Activated naive CD4-positive, alpha-beta T cell treated with anti-CD3 and anti-CD28 coated beads, Interleukin-2, amount 50 U/mL, for 16 hours (primary cell): ENCODE measurements at places on chromosomes 1 and 21.

GRCh38 chr1:67564193-67564592 is 120.8 kb upstream of the GADD45A start:
- DNase-seq: no peak

DNA sequence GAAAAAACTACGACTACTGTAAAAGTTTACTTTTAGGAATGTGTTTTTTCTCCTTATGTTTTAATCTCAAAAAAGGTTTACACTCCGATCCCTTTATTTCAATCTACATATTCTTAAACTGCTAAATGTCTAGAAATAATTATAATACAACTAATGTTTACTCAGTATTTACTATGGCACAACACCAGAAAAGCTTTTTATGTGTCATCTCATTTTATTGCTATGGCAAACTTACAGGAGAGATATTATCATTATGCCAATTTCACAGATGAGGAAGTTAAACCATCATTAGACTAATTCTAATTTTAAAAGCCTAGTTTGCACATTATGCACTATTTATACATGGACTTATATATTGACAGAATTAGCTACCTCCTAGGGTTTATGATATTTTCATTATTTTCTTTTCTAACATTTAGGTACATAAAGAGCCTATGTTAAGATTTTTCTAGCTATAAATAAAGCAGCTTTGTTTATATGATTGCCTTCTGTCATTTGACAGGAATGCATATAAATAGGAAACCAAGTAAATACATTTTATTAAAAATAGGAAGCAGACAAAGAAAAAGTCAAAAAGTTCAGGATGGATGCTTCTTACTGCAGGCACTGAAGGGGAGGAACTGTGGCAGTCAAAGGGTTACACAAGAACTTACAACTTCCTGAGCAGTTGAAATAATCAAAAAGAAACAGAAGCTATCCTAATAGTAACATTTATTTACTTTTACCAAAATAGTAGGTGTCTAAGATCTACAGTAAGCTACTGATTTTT is 442.4 kb downstream of the LTN1 start:
- DNase-seq: no peak

DNA sequence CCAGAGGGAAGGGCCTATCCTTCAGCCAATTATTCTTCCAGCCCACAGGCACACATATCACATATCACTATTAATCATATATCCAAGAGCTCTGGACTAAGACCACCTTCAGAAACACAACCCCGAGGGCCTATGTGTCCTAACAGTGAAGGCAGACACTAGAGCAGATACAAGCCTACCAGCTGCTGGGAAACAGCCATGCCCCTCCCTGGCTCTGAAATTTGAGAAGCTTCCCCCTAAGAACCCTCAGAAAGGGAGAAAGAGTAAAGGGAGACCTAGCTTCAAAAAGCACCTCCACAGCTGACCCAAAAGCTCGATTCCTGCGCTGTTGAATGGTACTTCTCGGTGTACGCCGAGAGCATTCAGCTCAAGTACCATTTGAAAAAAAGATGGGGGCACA is 17.4 kb downstream of the CNN3 start:
- no peak for DNase-seq

- DNase-seq: no peak
These were observed 43.5 kb upstream of the DPT start for GRCh38 chr1:168772428-168773060.

DNA sequence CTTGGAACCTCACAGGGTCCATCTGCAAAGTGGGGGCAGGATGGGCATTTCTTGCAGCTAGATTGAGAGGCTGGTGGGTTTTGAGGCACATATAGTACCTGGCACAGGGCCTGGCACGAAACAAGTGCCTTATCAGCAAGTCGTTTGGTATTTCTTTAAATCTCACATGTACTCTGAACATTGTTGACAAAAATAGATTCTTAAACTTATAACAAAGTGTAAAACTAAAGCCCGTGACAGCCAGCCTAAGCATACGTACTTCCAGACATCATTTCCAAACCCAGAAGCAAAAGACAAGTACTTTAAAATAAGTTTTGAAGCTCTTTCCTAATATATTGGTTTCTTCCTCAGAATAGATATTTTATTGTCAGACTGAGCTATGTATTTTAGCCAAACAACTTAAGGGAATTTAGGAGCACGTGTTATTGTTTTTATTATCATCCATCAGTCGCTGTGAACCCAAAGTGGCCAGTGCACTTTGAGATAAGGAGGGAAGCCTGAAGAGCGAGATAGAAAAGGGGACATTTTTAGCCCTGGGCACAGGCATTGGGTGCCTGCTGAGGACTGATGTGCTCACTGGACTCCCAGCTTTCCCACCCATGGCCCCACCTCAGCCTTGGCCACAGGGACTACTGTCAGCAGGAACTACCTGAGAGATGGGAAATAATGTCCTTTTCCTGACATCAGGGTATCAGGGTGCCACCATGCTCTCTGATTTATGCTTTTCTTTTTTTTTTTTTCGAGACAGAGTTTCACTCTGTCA is 3.0 kb downstream of the FBLIM1 start:
- DNase-seq: no peak

DNA sequence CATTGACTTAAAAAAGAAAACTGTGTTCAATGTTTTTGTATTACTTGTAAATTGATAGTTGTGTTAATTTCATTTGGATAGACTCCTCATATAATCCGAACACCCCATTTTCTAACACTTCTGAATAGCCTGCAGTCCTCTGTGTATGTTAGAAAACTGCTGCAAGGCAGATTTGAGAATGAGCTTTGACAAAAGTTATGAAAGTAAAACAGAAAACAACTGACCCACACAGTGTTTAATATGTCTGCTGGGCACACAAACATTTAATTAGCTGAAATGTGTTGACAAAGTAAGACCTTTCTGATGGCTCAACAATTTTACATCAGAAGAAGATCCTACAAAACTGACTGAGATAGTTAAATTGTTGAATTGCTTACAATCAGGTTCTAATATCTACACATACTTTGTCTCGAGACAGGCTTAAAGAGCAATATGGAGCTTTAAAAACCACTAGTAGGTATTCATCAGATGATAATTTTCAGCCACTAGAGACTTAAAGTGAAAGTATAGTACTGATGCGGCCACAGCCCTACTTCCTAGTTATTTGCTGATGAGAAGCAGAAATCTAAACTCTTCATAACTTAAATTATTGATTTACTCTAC is 40.0 kb upstream of the PRMT6 start:
- DNase-seq: no peak

GRCh38 chr1:100959502-100960060 is 63.7 kb downstream of the SLC30A7 start:
- no peak for DNase-seq

GRCh38 chr1:15850471-15851001 is 3.0 kb downstream of the SPEN start:
- no peak for DNase-seq

- no peak for DNase-seq
These were observed 23.0 kb upstream of the PADI1 start for GRCh38 chr1:17181781-17182464.

DNA sequence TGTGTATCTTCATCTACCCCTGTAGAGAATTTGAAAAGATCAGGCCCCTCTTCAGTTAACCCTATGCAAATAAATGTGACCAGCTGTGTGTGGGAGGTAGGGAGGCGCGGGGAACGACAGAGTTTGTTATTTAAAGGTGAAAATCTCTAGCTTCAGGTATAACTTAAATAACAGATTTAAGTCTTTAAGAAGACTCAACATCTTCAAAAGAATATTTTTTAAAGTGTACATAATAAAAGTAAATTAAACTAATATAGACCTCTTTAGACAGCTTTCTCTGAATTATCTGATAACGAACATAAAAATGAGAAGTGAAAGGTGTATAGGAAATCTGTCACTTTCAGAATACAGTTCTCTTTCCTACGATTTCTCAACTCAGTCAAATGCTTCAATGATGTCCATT is 16.0 kb downstream of the ANGPTL3 start:
- no peak for DNase-seq

GRCh38 chr1:207852576-207853371 is 58.2 kb downstream of the CD34 start:
- DNase-seq: no peak

GRCh38 chr1:57872913-57873312 is 449.1 kb upstream of the DAB1 start:
- no peak for DNase-seq

DNA sequence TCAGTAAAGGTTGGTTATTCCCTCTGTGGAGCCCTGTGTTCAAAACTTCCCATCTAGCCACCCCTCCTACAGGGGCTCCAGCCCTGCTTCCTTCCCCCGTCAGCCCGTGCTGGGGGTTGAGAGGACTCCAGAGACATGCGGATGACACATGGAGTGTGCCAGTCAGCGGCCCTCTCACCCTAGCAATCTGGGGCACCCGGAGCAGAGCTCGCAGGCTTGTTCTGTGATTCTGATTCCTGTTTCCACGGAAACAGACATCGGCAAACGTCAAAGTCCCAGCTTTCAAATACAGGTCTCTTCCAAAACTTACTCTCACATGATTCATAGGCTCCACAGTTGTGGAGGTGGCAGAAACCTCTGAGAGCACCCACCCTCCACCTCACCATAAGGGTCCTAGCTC is 9.8 kb upstream of the SSBP3 start:
- no peak for DNase-seq

DNA sequence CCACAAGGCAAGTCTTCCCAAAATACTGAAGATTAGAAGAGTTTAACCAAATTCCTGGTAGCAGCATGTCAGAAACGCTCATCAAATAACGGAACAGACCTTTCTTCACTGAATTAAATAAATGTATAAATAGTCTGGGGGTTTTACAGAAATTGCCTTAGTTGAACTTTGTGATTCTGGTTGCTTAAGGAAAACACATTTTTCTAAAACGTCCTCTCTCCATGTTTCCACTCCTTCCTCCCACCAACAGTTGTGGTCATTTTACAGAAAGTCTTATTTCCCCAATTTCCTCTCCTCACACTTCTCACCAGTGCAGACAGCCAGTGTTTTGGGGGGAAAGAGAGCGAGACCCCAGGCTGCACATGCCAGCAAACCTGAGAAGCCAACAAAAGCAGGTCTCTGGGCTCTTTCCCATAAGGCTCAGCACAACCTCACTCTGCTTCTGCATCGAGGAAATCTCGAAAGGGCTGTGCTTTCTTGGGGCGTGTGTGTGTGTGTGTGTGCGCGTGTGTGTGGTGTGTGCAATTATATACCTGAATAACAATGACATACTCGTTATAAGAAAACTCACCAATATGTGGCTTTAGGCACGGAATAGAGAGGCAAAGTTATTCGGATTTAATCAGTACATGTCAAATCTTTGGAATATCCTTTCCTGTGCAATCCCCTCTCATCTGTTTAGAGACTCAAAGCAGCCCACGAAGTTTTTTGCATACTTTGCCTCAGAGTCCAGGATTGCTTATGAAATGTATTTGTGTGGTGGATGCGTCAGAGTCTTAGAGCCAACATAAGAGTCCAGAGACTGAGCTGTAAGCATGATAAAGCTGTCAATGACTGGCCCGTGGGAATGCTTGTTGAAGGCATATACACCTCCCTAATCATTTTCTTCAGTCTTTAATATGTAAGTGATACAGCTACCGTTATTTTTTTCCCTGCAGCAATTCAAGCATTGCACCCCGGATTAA is 2.0 kb downstream of the KCNJ15 start:
- DNase-seq: no peak

DNA sequence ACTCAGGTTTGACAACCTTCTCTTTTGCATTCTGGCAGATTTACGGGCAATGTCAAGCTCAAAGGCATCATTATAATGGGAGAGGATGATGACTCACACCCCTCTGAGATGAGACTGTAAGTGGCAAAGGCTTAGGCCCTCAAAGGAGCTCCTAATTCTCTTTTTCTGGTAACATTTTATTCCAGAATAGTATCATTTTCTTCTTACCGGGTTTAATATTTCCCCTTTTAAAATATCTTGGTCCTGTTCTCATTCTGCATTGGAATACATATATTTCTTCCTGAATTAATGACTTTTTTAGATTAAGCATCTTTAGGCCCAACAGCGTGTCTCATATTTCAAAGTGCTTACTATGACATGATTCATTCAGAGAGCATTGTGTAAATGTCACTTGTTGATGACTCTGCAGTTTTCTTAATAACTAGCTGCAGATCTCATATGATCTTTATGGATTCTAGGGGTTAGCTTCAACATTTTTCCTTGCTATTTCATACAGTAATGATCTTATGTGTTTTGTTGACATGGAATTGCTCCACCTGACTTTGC is 1.7 kb downstream of the PITHD1 start:
- DNase-seq: no peak

DNA sequence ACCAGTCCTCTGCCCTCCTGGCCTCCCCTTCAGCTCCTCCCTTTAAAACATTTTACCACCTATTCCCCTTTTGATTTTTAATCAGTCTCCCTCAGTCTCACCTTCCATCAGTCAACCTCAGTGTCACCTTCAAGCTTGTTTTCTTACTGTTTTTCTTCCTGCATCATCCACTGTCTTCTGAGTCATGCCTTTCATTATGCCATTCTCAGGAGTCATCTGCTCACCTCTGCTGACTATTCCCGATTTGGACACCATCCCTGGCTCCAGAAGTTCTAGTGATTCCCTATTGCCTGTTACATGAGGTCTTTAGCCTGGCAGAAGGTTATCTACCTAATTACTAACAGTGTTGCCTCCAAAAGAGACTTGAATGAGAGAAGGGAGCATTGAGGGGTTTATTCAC is 23.9 kb downstream of the NFASC start:
- no peak for DNase-seq

DNA sequence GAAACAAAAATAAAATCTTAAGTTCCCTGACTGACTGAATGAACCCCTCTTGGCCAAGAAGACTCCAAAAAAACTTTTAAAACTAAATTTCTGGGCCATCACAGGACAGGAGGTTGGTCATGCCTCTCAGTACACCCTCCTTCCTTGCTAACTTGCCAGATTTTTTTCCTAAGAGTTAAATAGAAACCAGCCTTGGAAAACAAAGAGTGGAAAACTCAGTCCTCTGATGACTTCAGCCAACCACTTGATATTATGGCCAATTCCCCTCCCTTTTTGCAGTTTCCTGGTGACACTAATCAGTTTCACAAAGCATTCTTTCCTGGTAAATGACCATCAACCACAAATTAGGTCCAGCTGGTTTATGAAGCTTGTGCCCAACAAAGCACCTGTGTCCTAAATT is 134.8 kb downstream of the ZNF648 start:
- no peak for DNase-seq

DNA sequence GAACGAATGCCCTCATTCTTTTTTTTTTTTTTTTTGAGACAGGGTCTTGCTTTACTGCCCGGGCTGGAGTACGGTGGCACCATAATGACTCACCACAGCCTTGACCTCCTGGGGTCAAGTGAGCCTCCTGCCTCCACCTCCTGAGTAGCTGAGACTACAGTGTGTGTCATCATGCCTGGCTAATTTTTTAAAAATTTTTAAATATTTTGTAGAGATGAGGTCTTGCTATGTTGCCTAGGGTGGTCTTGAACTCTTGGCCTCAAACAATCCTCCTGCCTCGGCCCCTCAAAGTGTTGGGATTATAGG is 69.4 kb downstream of the ALG14 start:
- DNase-seq: no peak

GRCh38 chr1:51519865-51520699 is 1.0 kb upstream of the EPS15 start:
- DNase-seq: no peak

- DNase-seq: no peak
These were observed 11.2 kb upstream of the SLC35E2B start for GRCh38 chr1:1703796-1704195.
